ENCODE measurements at places on chromosomes 1 and 21.
A peak's percentile ranks its signal among the peaks of the same experiment; 100 is the strongest.

- DNase-seq = no peak
Observed at GRCh38 chr1:111804776-111805175, 49.1 kb downstream of the DDX20 start.

- DNase-seq = no peak
Observed at GRCh38 chr1:89837036-89837481, 16.2 kb downstream of the LRRC8D start.

- no peak for DNase-seq
Observed at GRCh38 chr1:4000811-4001251, 100.8 kb upstream of the C1orf174 start.

DNA sequence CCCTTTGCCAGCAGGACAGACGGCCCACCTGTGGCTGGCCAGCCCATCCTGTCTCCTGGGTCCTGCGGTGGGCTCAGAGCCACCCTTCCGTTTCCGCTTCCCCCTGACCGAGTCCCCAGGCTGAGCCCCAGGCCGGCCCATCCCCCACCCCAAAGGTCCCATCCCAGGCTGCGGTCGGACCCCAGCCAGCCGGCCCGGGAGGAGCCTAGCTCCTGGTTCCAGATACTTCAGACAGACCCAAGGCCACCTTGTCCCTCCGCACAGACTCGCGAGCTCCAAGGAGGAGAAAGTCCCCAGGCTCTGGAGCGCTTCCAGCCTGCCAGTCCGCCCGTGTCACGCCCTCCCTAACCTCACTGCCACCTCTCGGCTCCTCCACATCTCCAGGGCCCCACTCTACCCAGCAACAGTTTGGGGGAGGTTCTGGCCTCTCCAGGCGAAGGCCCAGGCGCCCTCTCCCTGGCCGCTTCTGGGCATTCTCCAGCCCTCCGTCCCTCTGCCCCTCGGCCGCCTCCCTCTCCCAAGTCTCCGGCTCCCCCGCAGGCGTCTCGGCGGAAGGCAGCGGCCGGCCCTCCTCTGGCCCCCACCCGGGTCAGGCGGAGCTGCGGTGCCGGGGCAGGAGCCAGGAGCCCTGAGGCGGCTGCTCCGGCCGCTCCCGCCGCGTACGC is 835 bp downstream of the LRRN2 start:
- no peak for DNase-seq

GRCh38 chr1:107480548-107481415 is 339.9 kb downstream of the NTNG1 start:
- DNase-seq = peak; percentile 20

DNA sequence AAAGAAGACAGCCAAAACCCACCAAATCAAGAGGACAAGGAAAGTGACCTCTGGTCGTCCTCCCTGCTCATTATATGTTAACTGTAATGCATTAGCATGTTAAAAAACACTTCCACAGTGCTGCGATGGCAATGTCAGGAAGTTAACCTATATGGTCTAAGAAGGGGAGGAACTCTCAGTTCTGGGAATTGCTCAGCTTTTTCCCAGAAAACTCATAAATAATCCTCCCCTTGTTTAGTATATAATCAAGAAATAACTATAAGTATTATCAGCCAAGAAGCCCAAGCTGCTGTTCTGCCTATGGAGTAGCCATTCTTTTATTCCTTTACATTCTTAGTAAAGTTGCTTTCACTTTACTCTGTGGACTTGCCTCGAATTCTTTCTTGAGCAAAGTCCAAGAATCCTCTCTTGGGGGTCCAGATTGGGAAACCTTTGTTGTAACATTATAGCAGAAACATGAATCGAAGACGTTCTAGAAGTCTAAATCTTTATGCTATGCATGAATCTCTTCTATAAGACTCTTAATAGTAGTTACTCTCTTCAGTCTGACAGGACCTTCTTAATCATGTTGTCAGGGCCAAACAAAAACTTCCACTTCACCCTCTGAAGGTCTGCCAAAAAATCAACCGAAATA is 110.0 kb upstream of the VANGL1 start:
- no peak for DNase-seq

DNA sequence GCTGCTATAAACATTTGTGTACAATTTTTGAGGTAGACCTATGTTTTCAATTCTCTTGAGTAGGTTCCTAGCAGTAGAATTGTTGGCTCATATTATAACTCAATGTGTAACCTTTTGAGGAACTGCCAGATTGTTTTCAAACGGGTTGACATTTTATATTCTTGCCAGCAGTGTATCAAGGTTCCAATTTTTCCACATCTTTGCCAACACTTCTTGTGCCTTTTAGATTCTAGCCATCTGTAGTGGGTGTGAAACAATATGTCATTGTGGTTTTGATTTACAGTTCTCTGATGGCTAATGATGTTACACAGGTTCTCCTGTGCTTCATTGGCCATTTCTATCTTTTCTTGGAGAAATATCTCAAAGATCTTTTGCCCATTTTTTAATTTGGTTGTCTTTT is 36.4 kb downstream of the MAP3K7CL start:
- DNase-seq = no peak

DNA sequence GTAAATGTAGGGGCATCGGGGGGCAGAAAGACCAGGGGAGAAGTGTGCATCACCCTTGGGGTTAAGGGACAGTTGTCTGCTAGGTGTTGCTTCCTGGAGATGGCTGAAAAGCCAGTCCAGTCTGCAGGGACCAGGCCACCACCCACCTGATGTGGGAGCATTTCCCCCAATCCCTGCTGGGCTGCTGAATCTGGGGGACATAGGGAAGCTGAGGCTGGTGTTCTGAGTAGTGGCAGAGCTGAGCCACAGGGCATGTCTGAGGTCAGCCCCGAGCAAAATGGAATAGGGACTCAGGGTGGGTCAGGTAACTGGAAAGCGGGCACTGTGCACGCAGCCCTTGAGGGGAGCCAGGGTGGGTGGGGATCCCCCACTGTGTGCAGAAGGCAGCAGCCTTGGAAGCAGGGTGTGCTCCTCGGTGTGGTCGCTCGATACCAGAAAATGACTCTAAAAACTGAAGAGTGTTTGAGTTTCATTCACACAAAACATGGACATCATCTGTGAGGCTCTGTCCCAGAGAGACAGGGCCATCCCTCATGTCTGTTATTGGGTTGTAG is 2.4 kb upstream of the CCNL2 start:
- no peak for DNase-seq

- no peak for DNase-seq
Observed at GRCh38 chr1:71223641-71224340, 143.0 kb upstream of the ZRANB2 start.
